Memory B cell (primary cell): ENCODE measurements at places on chromosomes 11 and 22.

DNA sequence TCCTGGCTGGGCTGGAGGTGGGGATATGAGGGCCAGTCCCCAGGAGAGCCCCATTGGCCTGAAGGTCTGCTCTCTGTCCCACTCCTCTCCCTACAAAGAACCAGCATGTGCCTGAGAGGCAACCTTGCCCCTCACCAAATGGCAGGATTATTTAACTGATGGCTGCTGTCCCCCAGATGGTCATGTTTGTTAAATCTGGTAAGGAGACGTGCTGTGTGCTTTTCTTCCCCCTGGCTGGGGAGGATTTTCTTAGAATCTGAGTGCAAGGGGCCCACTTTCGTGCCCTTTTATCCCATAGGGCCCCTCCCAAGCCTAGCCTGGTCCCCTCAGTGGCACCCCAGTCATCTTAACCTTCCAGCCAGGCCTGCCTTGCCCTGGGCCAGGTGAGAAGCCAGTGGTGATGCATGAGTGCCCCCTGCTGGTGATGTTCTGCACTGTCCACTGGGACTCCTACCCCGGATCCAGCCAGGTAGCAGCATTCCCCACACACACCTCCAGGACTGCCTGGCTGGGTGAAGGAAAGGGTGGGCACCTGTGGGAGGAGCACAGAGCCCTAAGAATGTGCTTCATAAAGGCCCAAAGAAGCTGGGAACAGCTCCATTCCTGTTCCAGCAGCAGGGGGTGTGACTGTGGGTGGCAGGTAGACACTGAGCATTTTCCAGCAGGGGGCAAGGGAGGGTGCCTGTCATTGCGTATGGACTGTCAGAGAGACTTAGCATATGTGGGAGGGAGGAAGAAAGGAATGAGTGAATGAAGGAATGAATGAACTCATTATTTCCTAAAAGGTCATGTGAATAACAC, 28.9 kb downstream of the MFNG start:
- H3K36me3 ChIP-seq, result peaks cover 13% of the 10 kb centered on the region
- H3K27me3 ChIP-seq, result no peaks in the 10 kb centered on the region
- no peaks in the 10 kb centered on the region for H3K4me1 ChIP-seq
- H3K4me3 ChIP-seq, result no peak overlapping the region

- H3K27ac ChIP-seq, result no peak overlapping the region
- no peaks in the 10 kb centered on the region for H3K27me3 ChIP-seq
Observed at GRCh38 chr11:88363648-88364065, 26.1 kb upstream of the CTSC start.

GRCh38 chr11:23100726-23101125, 240.5 kb upstream of the CCDC179 start:
- H3K36me3 ChIP-seq, result no peaks in the 10 kb centered on the region
- H3K27ac ChIP-seq, result no peak overlapping the region
- no peaks in the 10 kb centered on the region for H3K27me3 ChIP-seq
- no peak for DNase-seq

DNA sequence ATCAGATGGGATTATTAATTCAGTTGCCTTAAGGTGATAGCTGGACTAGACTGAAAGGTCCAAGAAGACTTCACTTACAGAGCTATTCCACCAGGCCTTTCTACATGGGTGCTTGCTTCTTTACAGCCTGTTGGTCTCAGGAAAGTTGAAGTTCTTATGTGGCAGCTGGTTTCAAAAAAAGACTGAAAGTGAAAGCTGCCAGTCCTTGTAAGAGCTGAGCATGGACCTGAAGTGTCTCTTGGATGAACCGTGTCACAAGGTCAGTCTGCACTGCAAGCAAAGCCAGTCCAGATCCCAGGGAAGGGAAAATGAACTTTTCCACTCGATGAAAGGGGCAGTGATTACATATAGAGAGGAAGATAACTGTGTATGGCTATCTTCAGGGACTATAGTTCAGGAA, 201.5 kb upstream of the LUZP2 start:
- no peaks in the 10 kb centered on the region for H3K27me3 ChIP-seq
- no peak overlapping the region for H3K4me3 ChIP-seq
- no peaks in the 10 kb centered on the region for H3K4me1 ChIP-seq
- H3K27ac ChIP-seq, result no peak overlapping the region

- peaks cover 12% of the 10 kb centered on the region for H3K4me1 ChIP-seq
- H3K27ac ChIP-seq, result no peak overlapping the region
- DNase-seq, result no peak
Observed at GRCh38 chr11:19426756-19427403, 186.1 kb upstream of the E2F8 start.

- no peak overlapping the region for H3K4me3 ChIP-seq
- H3K27ac ChIP-seq, result no peak overlapping the region
- peaks cover 12% of the 10 kb centered on the region for H3K27me3 ChIP-seq
- peaks cover 19% of the 10 kb centered on the region for H3K4me1 ChIP-seq
Observed at GRCh38 chr22:49979587-49980264, 19.2 kb downstream of the PIM3 start.

- no peaks in the 10 kb centered on the region for H3K36me3 ChIP-seq
- no peak overlapping the region for H3K27ac ChIP-seq
- peaks cover 5% of the 10 kb centered on the region for H3K4me1 ChIP-seq
- peaks cover 13% of the 10 kb centered on the region for H3K27me3 ChIP-seq
- H3K4me3 ChIP-seq, result no peak overlapping the region
- no peak for DNase-seq
Observed at GRCh38 chr22:19604711-19605268, 80.6 kb upstream of the CLDN5 start.

DNA sequence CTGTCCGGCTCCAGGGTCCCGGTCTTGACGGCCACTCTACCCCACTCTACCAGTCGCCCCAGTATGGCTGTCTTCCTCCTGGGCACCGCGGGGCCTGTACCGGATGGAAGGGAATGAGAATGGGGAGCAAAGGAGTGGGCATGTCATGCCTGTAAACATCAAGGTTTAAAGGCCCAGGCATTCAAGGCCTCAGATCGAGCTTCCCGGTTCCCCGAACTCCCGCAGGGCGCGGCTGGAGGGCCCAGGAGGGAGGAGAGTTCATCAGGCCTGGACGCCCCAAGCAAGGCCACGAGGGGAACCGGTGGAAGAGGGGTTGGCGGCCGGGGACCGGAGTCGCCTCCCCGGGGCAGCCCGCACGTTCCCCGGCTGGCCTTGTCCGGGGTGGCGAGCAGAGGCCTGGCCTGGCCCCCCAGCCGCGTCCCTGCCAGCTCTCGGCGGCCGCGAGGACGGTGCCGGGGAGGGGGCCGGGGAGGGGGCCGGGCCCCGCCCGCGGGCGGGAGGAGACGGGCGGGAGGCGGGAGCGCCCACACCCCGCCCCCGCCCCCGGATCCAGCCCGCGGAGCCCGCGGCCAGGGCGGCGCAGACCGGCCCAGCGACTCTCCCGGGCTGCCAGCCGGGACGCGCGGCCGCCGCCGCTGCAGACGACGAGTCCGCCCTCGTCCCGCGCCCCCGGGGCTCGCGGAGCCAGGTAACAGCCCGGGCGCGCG, at the start of gene CDC42EP1:
CDC42EP1 (plus strand) TSS at position 580 of the 707 bp plus-strand sequence. CDS start 5,870 bp downstream, outside the sequence.
- H3K27me3 ChIP-seq, result peaks cover 20% of the 10 kb centered on the region
- H3K4me3 ChIP-seq, result peak within 1 kb of the TSS; percentile 62
- peaks cover 13% of the 10 kb centered on the region for H3K4me1 ChIP-seq

- H3K27ac ChIP-seq, result peak overlapping the region; percentile 53
- DNase-seq, result peak; percentile 56
- H3K36me3 ChIP-seq, result no peaks in the 10 kb centered on the region
Observed at GRCh38 chr11:109946322-109946846, 146.8 kb upstream of the ZC3H12C start.

GRCh38 chr11:101848262-101848661, 66.5 kb upstream of the CEP126 start:
- H3K36me3 ChIP-seq, result no peaks in the 10 kb centered on the region
- no peak overlapping the region for H3K4me3 ChIP-seq
- no peak overlapping the region for H3K27ac ChIP-seq
- peaks cover 5% of the 10 kb centered on the region for H3K4me1 ChIP-seq
- peaks cover 4% of the 10 kb centered on the region for H3K27me3 ChIP-seq

GRCh38 chr11:60795291-60795690, 10.2 kb downstream of the MS4A10 start:
- H3K36me3 ChIP-seq, result no peaks in the 10 kb centered on the region
- DNase-seq, result no peak
- no peak overlapping the region for H3K27ac ChIP-seq

DNA sequence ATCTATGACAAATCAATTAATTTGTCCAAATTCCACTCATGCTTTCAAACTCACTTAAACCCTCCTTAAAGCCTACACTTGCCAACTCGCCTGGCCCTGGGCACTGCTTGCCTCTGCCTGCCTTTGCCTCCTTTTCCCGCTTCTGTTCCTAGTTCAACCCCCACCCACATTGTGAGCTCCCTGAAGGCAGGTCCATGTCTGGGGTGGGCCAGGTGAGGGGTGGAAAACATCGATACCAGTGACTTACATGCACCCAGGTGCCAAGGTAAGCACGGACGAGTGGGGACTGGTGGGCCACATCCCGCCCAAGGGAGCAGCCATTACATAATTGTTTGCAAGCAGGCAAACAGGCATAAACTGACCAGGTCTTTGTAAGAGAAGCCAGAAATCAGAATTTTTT, 146.2 kb downstream of the ST3GAL4 start:
- H3K4me3 ChIP-seq, result no peak overlapping the region
- DNase-seq, result no peak
- no peaks in the 10 kb centered on the region for H3K36me3 ChIP-seq
- no peaks in the 10 kb centered on the region for H3K4me1 ChIP-seq

DNA sequence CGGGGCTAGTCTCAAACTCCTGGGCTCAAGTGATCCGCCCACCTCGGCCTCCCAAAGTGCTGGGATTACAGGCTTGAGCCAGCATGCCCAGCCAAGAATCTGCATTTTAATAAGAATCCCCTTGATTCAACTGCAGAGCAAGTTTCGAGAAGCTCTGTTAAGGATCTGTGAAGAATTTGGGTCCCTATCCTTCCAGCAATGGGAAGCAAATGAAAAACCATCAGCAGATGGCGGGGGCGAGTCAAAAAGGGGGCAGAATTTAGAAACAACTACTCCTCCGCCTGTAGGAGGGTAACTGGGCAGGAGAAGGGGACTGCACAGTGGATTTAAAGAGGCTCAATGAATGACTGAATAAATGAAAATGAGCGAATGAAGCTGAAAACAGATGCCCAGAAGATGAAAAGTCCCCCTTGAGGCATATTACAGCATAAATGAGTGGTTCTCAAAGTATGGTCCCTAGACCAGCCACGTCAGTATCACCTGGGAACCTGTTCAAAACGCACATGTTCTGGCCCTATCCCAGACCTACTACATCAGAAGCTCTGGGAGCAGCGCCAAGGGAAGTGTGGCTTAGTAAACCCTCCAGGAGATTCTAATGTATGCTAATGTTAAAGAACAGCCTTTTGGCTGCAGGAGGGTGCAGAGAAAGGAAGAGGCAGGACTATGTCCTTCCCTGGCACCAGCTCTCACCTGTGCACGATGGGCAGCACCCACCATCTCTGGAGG, 15.0 kb downstream of the VWCE start:
- H3K27ac ChIP-seq, result no peak overlapping the region
- peaks cover 2% of the 10 kb centered on the region for H3K36me3 ChIP-seq
- DNase-seq, result no peak
- H3K4me1 ChIP-seq, result no peaks in the 10 kb centered on the region
- H3K27me3 ChIP-seq, result no peaks in the 10 kb centered on the region
- no peak overlapping the region for H3K4me3 ChIP-seq

- no peak overlapping the region for H3K4me3 ChIP-seq
- no peak for DNase-seq
- no peak overlapping the region for H3K27ac ChIP-seq
- peaks cover 3% of the 10 kb centered on the region for H3K27me3 ChIP-seq
- no peaks in the 10 kb centered on the region for H3K36me3 ChIP-seq
Observed at GRCh38 chr22:32997295-32997694, 60.9 kb downstream of the SYN3 start.

GRCh38 chr11:81484196-81484595, 1249.5 kb downstream of the FAM181B start:
- H3K36me3 ChIP-seq, result no peaks in the 10 kb centered on the region
- H3K4me3 ChIP-seq, result no peak overlapping the region
- no peak for DNase-seq
- no peak overlapping the region for H3K27ac ChIP-seq
- H3K27me3 ChIP-seq, result no peaks in the 10 kb centered on the region
- H3K4me1 ChIP-seq, result no peaks in the 10 kb centered on the region

GRCh38 chr11:18527512-18527911, 770 bp upstream of the TSG101 start:
- peaks cover 12% of the 10 kb centered on the region for H3K4me1 ChIP-seq
- H3K36me3 ChIP-seq, result peaks cover 11% of the 10 kb centered on the region
- no peak for DNase-seq
- H3K27me3 ChIP-seq, result no peaks in the 10 kb centered on the region

GRCh38 chr11:77172666-77172982, 44.6 kb downstream of the MYO7A start:
- no peak overlapping the region for H3K4me3 ChIP-seq
- peaks cover 9% of the 10 kb centered on the region for H3K4me1 ChIP-seq
- H3K27ac ChIP-seq, result no peak overlapping the region
- no peaks in the 10 kb centered on the region for H3K36me3 ChIP-seq
- peaks cover 4% of the 10 kb centered on the region for H3K27me3 ChIP-seq

DNA sequence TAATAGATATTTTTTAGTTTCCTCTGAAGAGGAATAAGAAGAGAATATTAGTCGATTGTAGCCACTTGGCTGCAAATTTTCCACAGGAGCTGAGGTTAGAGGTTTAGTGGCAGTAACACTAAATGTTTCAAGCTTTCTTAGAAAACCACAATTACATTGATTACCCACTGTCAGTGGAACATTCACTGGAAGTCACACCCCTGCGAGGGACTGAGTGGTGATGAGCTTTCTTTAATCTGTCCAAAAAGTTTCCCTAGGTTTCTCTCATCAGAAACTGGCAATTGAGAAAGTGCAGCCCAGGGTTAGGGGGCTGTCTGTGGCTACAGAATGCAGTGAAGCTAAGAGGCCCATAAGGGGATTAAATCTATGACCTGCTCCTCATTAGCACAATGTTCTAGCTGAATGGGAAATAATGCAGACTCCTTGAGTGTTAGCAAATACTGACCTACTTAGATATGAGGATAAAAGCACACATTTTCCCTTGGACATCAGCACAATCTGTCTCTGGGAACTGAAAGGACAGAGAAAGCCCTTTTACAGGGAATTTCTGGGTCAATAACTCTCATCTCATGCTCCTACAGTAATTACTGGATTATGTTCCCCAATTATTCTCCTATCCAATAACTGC, 189.5 kb downstream of the FAM76B start:
- no peak for DNase-seq
- H3K27me3 ChIP-seq, result no peaks in the 10 kb centered on the region
- no peak overlapping the region for H3K27ac ChIP-seq
- no peaks in the 10 kb centered on the region for H3K36me3 ChIP-seq

- H3K27ac ChIP-seq, result no peak overlapping the region
- H3K27me3 ChIP-seq, result peaks cover 5% of the 10 kb centered on the region
- no peak for DNase-seq
- no peak overlapping the region for H3K4me3 ChIP-seq
Observed at GRCh38 chr11:12051287-12051662, 42.8 kb upstream of the DKK3 start.

DNA sequence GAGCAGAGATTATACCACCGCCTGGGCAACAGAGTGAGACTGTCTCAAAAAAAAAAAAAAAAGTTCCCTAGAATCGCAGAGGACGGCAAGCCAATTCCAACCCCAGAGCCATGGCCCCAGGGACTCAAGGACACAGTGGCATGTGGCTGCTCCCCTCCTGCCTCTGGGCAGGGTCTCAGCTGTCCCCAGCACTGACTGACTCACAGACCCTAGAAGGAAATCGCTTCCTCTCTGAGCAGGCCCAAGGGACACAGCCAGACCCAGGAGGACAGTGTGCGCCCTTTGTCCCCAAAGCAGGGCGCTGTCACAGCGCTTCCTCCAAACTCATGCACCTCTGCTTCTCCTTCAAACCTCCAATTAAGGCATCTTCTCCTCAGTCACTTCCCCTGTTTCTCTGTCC, 2.3 kb downstream of the PACSIN3 start:
- H3K36me3 ChIP-seq, result no peaks in the 10 kb centered on the region
- no peak overlapping the region for H3K27ac ChIP-seq
- H3K4me1 ChIP-seq, result peaks cover 9% of the 10 kb centered on the region
- H3K27me3 ChIP-seq, result peaks cover 9% of the 10 kb centered on the region
- no peak for DNase-seq
